Astrocyte of the hippocampus (primary cell): ENCODE measurements at places on chromosomes 16 and 17.

- no peak for DNase-seq
Measured at GRCh38 chr16:23706439-23706838, 6.6 kb downstream of the ERN2 start.

DNA sequence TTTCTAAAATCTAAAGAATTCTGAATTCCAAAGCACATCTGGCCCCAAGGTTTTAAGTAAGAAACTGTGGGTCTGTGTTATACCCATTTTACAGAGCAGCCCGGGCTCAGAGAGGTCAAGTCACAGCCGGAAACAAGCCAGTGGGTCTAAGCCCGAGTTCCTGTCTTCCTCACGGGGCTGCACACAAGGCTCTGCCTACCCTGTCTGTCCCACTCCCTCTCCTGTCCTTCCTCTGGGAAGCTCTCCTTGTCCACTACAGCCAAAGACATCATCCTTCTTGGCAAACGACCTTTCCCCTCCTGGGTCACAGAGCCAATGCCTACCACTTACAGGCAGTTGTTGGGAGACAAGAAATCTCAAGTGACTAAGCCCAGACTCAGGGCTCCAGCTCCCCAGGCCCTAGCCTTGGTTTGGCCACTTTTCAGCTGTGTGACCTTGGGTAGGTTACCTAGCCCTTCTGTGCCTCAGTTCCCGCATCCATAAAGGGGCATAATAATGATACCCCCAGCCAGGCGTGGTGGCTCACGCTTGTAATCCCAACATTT, 55.6 kb upstream of the MAP3K14 start:
- DNase-seq, result no peak

GRCh38 chr17:49573510-49574322, 2.0 kb upstream of the NXPH3 start:
- no peak for DNase-seq

GRCh38 chr17:50865060-50865867, 890 bp downstream of the TOB1 start:
- DNase-seq, result peak; percentile 68

- no peak for DNase-seq
Measured at GRCh38 chr17:39555368-39555767, 52.4 kb downstream of the NEUROD2 start.

DNA sequence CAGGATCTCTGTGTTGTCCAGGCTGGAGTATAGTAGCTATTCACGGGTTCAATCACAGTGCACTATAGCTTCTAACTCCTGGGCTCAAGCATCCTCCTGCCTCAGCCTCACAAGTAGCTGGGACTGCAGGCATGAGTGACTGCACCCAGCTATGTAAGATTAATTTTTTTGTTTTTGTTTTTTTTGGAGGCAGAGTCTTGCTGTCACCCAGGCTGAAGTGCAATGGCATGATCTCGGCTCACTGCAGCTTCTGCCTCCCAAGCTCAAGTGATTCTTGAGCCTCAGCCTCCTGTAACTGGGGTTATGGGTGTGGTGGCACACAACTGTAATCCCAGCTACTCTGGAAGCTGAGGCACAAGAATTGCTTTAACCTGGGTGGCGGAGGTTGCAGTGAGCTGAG, 15.8 kb downstream of the PPM1D start:
- DNase-seq, result no peak

- DNase-seq, result no peak
Measured at GRCh38 chr17:66214884-66215528, 14.2 kb downstream of the APOH start.

DNA sequence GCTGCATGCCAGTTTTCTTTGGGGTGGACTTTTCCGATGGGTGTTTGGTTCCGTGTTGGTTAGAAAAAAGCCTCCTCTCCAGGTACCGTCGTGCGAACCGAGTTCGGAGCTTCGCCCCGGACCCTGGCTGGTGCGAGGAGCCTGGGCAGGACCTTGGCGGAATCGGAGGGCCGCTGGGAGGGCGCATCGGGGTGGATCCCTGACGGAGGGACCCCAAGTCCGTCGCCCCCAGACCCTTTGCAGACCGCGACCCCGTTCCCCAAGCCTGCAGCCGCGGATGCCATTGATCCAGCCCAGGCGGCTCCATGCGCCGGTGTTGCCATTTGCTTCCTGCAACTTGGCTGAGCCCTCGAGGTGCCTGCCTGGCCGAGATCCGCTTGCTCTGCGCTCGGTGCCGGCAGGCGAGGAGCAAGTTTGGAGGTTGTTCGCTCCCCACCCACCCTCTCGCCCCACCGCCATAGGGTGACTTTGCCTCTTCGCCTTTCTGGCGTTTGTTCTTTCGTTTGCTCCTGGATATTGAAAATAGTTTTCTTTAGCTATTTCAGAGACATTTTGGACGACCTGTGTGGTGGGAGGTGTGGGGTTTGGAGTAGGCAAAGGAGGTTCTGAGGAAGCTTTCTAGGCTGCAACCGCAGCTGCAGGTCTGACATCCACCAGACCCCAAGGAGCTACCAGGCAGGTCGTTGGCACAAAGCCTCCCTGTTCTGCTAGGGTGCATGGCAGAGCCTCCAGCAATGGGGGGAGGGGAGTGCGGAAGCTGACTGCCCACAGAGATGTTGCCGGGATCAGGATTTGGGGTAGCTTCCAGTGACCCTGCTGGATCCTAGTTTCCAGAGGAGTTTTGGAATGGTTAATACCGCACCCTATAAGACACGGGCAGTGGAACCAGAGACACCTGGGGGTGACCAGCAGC, 58.2 kb downstream of the RAP1GAP2 start:
- DNase-seq, result peak; percentile 49

GRCh38 chr17:48544349-48545021, 424 bp downstream of the HOXB2 start:
- DNase-seq, result peak; percentile 93

DNA sequence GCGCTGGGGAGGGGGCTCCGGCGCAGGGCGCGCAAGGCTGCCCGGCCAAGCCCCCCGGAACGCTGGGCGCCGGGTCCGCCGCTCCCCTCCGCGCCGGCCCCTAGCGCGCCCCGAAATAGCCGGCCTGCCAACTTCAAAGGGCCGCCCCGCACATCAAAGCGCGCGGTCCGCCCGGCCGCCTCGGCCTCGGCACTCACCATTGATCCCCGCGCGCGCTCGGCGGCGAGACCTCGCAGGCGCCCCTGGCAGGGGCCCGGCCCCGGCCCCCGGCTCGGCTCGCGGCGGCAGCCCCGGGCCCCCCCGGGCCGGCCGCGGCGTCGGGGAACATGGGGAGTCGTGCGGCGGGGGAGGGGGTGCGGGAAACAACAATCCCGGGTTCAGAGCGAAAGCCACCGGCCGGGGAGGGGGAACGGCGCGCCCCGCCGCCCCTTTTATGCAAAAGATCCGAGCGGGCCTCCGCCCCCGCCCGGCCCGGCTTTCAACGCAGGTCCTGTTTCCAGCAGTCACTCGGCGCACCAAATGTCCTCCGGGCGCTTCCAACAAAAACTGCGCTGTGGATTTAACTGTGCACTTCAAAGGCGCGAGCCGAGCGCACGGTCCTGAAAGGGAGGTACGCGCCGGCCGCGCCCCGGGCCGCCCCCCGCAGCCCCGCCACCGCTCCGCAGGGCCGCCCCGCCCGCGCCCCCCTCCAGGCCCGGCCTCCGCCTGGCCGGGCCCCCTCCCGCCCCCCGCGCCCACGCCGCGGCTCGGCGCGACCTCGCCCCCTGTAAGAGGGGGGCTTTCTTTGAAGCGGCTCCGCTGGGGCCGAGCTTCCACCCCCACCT, 608 bp downstream of the AXIN2 start:
- peak; percentile 94 for DNase-seq

- peak; percentile 94 for DNase-seq
Measured at GRCh38 chr17:77437017-77437416, 296.2 kb downstream of the SEC14L1 start.

GRCh38 chr17:607361-608147, 107.1 kb downstream of the VPS53 start:
- DNase-seq, result no peak

DNA sequence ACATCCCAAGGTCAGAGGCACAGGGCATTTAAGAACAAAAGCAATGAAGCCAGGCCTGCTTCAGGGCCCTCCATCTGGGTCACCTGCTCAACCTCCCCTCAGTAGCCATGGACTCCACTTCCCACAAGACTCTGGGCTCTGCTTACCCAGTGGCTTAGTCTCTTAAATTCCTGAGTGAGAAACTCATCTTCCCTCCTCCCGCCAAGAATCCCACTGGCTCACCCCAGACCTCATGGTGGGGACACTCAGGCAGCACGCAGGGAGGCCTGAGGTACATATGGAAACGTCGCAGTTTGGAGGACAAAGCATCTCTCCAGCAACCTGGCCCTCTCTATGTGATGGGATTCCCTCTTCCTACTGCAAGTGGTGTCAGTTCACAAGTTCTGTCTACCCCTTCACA, 326.7 kb upstream of the CDH5 start:
- DNase-seq, result no peak

DNA sequence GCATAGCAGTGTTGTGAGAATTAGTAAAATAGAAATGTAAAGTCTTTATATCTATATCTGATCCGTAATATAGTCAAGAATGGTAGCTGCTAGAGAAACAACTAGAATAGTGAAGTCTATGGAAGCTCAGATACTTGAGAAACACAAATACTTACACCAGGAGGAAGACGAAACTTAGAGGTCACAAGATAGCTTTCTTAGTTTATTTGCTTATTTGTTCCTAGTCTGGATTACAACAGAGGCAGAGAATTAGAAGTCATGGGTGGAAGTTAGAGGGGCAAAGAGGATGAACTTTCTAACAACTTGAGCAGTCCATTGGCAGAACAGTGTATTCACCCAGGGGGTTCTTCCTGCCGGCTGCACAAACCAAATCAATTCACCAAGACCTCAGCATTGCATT, 13.9 kb downstream of the GNGT2 start:
- DNase-seq, result no peak

- DNase-seq, result no peak
Measured at GRCh38 chr16:53094013-53094630, 39.3 kb downstream of the CHD9 start.

GRCh38 chr17:33049781-33050414, 58.3 kb downstream of the SPACA3 start:
- DNase-seq, result peak; percentile 41

GRCh38 chr17:78116411-78116810, 12.1 kb downstream of the TMC6 start:
- no peak for DNase-seq

DNA sequence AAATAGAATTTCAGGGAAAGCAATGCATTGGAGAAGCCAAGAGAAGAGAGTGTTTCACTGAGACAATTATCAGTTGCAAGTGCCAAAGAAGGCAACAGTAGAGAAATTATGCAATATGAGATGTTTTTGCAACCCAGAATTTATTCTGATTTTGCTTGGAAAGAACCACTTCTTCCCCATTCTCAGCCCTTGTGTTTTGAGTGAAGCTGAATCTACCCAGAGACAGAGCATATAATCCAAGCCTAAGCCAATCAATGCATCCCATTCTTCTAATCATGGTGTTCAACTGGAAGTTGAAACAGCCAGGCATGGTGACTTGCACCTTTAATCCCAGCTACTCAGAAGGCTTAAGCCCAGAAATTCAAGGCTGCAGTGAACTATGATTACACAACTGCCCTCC, 6.9 kb upstream of the SCNN1G start:
- no peak for DNase-seq

- DNase-seq, result no peak
Measured at GRCh38 chr16:11250091-11250785, 5.8 kb downstream of the SOCS1 start.

- DNase-seq, result no peak
Measured at GRCh38 chr17:58446086-58446485, 28.8 kb upstream of the RNF43 start.

DNA sequence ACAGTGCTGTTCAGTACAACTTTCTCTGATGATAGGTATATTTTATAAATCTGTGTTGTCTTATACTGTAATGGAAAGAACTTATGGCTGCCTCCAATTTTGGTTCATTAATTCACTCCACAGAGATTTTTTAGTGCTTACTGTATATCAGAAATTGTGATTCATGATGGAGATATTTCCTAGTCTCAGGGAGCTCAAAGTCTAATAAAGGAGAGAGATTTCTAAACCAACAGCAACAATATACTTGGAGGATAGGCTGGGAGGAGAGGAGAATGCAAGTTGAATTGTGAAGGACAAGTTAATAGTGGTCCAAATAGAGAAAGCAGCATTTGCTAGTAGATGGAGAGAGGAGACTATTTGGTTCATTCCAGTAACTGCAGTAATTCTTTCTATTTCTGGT, 63.5 kb downstream of the TANC2 start:
- DNase-seq, result peak; percentile 66

- DNase-seq, result peak; percentile 54
Measured at GRCh38 chr17:48550502-48551213, 5.7 kb upstream of the HOXB2 start.

DNA sequence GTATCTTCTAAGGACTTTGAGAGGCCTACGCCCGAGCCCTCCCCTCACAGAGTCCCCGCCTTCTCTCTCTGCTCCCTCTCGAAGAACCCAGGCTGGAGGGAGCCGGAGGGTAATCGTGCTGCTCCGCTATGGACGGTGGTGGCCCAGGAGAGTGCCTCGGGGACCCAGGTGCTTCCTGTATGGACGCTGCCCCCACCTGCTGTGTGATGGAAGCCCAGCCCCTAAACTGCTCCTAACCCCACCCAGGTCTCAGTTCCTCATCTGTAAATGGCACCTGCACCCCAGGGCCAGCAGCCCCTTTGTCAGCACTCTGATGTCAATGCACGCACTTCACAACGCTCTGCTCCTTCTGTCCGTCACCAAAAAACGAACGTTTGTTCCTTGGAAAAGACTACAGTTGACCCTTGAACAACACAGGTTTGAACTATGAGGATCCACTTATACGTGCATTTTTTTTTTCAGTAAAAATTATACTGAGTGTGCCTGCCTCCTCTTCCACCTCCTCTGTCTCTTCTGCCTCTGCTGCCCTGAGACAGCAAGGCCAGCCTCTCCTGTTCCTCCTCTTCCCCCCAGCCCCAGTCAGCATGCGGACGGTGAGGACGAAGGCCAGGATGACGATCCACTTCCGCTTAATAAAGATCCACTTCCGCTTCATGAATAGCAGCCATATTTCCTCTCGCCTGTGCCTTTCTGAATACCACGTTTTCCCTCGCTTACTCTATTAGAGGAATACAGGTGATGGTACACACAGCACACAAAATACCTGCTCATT, 118.3 kb downstream of the BANP start:
- no peak for DNase-seq

GRCh38 chr17:35514564-35514963, 22.9 kb downstream of the SLFN12L start:
- DNase-seq, result no peak

- DNase-seq, result no peak
Measured at GRCh38 chr17:51189628-51190027, 23.4 kb downstream of the NME2 start.

DNA sequence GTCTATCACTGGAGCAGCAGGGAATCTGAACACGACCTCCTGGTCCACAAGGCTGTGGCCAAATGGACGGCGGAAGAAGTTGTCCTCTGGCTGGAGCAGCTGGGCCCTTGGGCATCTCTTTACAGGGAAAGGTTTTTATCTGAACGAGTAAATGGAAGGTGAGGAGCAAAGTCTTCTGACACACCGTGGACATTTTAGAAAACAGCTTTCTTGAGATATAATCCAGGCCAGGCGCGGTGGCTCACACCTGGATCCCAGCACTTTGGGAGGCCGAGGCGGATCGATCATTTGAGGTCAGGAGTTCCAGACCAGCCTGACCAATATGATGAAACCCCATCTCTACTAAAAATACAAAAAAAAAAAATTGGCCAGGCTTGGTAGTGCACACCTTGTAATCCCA, 17.1 kb downstream of the BFAR start:
- DNase-seq, result no peak
